ENCODE measurements at places on chromosomes 1 and 21. TPM values are rescaled to one million over a fixed set of nuclear protein-coding genes. Genes with fewer than 3 reads are reported as not detected.

APCS gene
- not detected for total RNA-seq

NEGR1 gene
- total RNA-seq, result 5.0 TPM

GRCh38 chr1:29383746-29384371, 147.5 kb downstream of the PTPRU start:
- no peaks in the 10 kb centered on the region for H3K36me3 ChIP-seq
- no peak overlapping the region for H3K4me3 ChIP-seq
- H3K27ac ChIP-seq, result no peak overlapping the region
- H3K27me3 ChIP-seq, result no peaks in the 10 kb centered on the region
- DNase-seq, result peak; percentile 34
- H3K4me1 ChIP-seq, result no peaks in the 10 kb centered on the region

DNA sequence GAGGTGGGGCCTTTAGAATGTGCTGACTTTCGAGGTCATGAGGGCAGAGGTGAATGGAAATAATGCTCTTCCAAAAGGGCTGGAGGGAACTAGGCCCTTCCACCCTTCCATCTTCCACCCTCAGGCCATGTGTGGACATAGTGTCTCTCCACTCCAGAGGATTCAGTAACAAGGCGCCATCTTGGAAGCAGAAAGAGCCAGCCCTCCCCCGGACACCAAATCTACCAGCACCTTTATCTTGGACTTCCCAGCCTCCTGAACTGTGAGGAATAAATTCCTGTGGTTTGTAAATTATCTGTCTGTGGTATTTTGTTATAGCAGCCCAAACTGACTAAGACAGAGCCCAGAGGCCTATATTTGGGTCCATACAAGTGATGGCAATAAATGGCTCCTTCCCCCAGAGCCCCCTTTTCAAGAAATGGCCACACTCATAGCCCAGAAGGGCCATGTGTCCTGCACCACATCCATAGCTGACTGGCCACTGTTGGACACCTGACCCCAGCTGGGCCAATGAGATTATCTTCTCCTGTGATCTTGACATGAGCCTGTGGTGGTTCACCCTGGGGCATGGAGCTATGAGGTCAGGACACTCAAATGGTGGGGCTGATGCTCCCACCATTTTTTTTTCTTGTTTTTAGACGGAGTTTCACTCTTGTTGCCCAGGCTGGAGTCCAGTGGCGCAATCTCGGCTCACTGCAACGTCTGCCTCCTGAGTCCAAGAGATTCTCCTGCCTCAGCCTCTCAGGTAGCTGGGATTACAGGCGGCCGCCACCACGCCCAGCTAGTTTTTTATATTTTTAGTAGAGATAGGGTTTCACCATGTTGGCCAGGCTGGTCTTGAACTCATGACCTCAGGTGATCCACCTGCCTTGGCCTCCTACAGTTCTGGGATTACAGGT, 114.9 kb downstream of the RRAGC start:
- H3K4me3 ChIP-seq, result no peak overlapping the region
- DNase-seq, result no peak
- H3K27me3 ChIP-seq, result no peaks in the 10 kb centered on the region
- H3K27ac ChIP-seq, result no peak overlapping the region
